ENCODE measurements at places on chromosomes 2 and 18.

DNA sequence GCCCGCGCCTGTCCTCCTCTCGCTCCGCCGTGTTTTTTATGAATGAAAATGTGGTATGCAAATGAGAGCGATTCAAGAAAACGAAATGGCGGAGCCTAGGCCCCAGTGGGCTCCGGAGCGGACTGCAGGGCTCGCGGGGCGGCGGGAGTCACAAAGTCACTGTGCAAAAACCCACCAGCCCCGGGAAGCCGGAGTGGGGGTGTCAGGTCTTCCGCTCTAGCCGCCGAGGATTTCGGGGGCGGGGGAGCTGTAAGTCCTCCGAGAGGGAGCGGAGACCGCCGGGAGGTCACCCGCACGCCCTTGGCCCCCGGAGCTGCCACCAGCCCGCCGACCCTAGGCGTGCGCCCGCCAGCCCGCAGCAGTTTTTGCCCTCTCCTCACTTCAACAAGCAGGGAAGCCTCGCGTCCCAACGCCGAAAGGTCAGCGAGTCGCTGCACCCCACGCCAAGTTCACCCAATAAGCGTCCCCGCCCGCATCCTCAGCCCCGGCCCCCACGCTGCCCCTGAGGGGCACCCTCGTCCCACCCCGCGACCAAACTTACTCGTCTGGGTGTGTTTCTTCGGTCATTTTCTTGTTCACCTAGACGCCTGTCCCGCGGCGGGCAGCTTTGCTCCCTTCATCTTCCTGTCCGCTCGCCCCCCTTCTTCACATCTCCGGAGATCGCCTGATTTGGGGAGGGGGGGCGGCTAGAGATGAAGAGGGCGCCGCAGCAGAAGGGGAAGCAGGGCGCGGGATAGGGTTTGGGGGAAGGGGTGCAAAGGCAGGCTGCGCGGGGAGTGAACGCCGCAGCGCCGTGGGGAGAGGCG, 775 bp downstream of the SPRED2 start:
- peak; percentile 48 for DNase-seq

DNA sequence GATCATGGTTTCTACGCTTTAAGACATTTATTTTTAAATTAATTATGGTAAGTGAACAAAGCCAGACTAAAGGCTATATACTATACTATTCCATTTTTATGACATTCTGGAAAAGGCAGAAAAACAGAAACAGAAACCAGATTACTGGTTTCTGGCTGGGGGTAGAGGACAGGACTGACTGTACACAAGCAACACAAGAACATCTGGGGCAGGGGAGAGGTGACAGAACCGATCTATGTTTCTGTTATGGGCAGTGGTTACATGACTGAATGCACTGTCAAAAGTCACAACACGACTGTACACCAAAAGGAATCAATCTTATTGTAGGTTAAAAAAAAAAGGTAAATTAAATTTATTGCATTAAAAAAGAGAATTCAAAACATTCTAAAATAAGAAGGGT, 64.7 kb downstream of the PTPN2 start:
- no peak for DNase-seq

DNA sequence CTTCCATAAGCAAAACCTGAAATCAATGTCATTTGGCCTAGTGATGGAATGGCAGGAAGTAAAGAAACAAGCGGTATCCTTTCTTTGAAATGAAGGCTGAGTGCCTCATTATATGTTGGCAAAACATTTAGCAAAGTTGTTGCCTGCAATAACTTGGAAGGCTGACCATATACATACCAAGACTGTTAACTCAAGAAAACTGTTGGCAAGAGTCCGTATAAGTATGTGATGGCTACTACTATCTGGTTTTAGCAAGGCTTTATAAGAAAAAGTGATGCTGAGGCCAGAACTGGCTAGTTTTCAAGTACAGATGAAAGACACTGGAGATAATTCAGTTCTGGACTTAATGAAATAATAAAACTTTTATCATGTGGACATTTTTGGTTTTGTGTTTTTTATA, 356.2 kb downstream of the ZNF521 start:
- DNase-seq = no peak

GRCh38 chr2:128037649-128038048, 9.8 kb upstream of the SAP130 start:
- DNase-seq = no peak

DNA sequence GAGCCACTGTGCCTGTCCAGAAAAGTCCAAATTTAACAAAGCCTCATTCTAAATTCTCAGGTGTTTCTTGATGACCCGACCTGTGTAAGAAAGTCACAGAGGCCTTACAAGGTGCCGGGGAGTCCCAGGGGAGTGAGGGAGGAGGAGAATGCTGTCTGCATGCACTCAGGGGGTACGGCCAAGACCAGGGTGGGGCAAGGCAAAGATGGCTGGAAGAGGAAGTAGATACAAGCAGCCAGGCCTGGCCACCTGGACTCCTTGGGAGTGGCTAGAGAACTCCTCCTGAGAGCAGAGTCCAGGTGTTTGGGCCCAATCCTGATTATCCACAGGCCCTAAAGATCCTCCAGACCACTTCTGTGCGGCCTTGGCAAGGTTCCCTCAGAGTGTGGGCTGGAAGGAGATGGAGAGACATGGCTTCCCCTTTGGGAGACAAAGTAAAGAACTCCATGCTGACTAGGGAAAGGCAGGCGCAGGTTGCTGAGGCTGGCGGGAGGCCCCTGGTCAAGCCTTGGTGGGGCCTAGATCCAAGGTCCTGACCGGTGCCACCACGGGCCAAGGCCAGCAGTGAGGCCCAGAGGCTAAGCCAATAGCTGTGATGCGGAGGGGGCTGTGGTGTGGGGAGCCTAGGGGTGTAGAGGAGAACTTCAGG, 74.7 kb downstream of the COPS8 start:
- DNase-seq = no peak

DNA sequence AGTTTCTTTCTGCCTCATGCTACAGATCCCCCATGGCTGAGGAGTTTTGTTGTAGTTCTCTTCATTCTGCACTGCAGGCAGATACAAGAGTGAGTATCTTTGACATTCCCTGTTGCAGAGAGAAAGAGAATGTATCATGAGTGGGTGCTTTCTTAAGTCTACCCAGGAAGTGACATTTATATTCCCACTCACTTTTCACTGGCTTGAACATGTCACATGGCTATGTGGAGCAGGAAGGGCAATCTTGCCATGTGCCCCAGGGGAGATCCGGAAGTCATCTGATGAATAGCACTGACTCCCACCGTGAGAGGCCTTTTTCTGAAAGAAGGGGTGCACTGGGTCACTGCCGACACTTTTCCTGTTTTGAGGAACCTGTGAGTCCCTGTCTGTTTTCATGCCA, 66.4 kb upstream of the BOD1L2 start:
- DNase-seq = no peak

- DNase-seq = no peak
Measured at GRCh38 chr2:204706939-204707338, 161.7 kb downstream of the PARD3B start.

- no peak for DNase-seq
Measured at GRCh38 chr2:137002896-137003295, 237.6 kb downstream of the THSD7B start.

DNA sequence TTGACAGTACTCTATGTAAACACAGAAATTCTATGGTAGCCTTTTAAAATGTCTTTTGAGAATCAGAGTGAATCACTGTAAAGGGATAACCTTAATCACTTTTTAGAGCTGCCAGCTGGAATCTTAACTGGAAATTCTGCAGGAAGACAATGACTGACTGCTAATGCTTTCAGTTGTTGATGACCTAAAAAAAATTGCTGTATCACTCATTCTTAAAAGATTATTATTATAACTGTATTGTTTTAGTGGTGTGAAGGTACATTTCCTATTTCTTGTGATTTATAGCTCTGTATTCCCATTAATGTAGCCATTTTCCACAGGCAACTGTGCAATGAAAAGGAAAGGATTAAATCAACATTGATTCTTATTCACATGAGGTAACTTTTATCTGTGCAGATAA, 260.5 kb downstream of the CALCRL start:
- no peak for DNase-seq

- no peak for DNase-seq
Measured at GRCh38 chr2:169994752-169995151, 167.5 kb downstream of the UBR3 start.

DNA sequence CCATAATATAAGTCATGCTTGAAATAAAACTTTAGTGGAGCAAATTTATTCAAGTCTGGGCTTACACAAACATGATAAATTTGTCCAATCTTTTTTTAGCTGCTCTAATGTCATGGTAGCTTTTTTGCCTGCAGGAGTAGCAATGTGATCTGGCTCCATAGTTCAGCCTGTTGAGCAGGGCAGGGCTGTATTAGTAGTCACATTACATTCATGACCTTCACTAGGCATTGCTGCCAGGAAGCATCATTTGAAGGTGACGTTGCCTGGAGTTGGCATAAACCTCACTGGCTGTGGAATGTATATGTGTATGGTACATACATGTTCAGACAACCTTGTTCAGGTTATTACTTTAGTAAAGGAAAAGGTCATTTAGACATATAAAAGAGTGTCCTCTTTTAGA, 76.6 kb downstream of the CCDC85A start:
- DNase-seq = no peak

DNA sequence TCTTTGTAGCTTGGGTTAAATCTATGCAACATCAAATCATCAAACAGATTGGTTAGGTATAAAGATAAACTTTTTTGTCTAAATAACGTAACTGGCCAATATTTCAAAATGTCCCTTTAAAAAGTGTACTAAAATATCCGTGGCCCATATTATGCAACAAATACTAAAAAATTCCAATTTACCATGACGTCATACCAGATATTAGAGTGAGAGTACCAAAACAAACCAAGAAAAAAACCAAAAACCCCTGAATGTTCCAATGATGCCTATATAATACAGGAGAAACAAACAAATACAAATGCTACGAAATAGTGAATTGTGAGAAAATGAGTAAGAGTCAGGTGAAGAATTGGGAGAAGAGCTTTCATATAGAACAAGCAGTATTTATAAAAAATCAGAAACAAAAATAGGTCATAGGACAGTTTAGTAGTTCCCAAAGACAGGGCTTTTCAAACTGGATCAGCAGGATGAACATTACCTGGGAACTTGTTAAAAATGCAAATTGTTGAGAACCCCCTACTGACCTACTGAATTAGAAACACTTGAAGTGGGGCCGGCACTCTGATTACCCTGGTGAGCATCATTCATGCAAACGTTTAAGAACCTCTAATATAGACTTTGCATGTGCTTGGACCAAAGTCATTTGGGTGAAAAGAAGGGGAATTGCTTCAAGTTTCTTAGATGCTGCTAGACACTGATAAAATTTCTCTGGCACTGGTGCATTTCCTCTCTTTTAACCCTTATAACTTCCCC, 753.7 kb downstream of the DSC3 start:
- DNase-seq = no peak

DNA sequence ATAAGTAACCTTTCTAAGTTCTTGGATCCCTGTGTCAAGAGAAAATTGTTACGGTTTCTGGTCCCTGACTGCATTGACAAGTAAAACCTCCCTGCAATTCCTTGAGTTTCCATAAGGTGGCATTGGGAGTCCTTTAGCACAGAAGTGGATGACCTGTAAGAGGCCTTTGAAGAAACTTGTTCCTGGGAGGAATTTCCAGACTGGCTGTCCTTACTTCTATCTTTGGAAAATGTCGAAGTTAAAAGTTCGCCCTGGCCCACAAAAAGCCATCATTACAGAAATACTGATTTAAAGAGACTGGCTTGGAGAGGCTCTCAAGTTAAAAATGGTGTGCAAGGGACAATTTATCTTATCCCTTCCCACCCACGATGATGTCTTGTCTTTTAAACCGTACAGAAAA, 218.4 kb downstream of the CDH20 start:
- no peak for DNase-seq

DNA sequence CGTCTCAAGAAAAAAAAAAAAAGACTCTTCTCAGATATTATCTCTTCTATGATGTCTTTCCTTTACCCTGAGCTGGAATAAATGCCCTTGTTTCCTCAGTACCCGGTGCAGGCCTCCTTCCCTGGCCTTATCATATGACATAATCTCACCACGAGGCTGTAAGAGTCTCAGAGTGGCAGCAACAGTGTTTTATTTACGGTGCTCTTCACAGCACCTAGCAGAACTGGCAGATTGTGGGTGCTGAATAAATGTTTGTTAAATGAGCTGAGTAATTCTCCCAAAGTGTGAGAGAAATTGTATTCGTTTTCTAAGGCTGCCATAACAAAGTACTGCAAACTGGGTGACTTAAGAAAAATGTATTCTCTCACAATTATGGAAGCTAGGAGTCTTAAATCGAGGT, 82.8 kb upstream of the CD28 start:
- no peak for DNase-seq

- no peak for DNase-seq
Measured at GRCh38 chr18:74172697-74173433, 24.5 kb downstream of the TIMM21 start.

GRCh38 chr2:240457223-240458043, 22.0 kb downstream of the GPC1 start:
- peak; percentile 75 for DNase-seq

DNA sequence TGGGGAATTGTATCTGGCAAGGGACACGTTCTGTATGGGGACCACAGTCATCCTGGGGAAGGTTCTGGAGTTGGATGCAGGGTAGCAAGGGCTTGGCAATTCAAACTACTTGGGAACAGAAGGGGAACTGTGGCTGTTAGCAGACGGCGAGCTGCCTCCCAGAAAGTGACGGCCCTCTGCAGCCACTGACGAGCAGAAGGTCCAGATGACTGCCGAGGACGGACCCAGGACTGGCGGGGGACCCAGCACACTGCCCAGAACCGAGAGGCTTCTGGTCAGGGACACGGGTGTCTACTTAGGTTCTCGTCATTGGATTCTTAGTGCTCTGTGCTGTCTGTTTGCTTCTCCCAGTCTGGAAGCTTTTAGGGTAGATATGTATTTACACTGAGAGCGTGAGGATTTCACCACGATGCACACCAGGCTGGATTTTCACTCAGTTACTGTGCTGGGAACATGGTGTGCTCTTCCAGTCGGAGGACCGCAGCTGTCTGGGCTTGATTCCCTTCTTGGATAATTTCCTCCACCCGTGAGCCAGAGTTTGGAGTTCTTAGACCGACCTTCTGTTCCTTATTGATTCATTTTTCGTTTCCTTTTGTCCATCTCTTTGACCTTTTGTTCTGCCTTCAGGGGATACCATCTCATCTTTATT, 13.4 kb downstream of the GPR35 start:
- no peak for DNase-seq

- DNase-seq = no peak
Measured at GRCh38 chr18:59719544-59720181, 22.4 kb upstream of the CCBE1 start.

DNA sequence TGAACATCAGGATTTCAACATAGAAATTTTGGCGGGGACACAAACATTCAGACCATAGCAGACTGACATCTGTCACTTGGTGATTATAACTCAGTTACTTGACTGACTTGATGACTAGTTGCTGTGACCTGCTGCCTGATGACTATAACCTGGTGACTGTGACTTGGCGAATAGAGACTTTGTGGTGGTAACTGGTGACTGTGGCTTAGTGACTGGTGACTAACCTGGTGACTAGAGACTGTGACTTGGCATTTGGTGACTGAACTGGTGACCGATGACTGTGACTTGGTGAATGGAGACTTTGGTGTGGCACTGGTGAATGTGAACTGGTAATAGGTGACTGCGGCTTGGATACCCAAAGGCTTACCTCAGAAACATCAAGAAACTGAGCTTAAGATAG, 563.1 kb upstream of the FAM98A start:
- DNase-seq = no peak

- no peak for DNase-seq
Measured at GRCh38 chr2:180647621-180648020, 332.8 kb upstream of the UBE2E3 start.
